CD4-positive, alpha-beta T cell treated with Interferon gamma for 1 hour (primary cell): ENCODE measurements at places on chromosomes 13 and 19.

GRCh38 chr13:78764665-78765064, 105.7 kb upstream of the OBI1 start:
- DNase-seq: no peak

DNA sequence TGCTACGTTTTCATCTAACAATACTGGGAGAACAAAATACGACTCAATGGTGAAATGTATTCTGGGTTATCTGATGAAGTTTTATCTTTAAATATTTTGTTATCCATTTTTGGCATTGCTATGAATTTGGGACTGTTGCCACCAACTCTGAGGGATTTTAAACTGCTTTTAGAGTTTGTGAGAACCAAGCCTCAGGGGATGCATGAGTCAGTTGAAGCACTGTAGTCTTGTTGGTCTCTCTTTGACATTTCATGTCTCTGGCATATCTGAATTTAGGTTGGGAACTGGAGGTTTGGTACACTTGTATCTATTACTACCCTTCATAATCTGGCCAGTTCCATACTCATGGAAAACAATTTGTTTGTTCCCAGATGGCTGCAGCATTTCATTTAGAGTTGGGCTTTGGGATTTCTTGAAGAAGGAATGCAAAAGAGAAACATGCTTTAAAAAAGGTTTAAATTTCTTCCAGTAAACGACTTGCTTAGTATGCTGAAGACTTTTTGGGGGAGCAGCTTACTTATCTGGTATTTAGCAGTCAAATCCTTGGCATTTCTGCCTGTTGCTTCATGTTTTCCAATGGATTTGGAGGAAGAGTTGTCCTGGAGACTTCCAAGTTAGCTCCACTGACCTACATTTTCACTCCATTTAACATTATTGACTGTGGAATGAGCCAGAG, 28.9 kb downstream of the ARHGEF7 start:
- no peak for DNase-seq

DNA sequence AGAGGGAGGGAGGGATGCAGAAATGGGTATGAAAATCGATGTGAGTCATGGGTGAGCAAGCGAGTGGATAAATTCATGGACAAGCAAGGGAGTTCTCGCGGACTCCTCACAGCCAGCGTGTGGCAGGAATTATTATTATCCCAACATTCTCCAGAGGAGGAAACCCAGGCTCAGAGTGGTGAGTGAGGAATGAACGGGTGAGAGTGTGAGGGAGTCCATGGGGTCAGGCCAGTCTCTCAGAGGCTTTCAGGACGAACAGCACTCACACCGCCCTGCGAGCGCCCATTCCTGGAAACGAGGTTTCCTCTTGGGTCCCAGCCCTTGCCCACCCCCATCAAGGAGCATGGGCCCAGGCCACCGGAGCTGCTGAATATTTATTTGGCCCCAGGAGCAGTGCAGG, 6.3 kb upstream of the DNAAF3 start:
- DNase-seq: no peak

- no peak for DNase-seq
Measured at GRCh38 chr13:28657784-28658538, 969 bp upstream of the POMP start.

GRCh38 chr13:48804821-48805601, 151.3 kb downstream of the CYSLTR2 start:
- DNase-seq: no peak

DNA sequence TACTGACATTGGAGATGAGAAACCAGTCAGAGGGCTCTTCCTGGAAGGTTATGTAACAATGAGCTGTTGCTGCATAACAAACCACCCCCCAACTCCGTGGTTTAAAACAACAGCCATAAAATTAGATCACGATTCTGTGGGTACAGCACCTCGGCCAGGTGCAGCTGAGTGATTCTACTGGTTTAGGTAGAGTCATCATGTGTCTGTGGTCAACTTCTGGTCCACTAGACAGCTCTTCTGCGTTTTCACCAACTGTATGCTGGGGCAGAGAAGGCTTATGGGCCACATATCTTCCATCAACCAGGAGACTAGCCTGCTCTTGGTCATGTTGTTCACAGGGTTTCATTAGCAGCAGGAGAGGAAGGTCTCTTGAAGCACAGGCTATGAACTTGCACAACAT, 585.5 kb downstream of the KCTD12 start:
- DNase-seq: no peak

DNA sequence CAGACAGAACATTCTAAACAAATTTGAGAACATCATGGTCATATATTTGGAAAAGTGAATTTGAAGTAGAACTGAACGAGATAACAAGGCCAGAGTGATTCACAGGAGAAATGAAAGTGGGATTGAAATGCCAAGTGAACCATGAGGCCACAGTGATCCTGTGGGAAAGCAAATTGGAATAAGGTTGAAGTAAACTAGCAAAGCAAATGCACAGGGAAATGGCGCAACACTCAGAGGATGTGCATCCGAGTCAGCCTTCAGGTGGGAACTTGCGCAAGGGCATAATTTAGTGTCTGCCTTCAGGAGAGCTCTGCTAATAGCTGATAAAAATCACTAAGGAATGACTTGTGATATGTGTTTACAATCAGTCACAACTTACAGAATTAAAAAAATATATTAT, 696.6 kb downstream of the LIG4 start:
- no peak for DNase-seq

DNA sequence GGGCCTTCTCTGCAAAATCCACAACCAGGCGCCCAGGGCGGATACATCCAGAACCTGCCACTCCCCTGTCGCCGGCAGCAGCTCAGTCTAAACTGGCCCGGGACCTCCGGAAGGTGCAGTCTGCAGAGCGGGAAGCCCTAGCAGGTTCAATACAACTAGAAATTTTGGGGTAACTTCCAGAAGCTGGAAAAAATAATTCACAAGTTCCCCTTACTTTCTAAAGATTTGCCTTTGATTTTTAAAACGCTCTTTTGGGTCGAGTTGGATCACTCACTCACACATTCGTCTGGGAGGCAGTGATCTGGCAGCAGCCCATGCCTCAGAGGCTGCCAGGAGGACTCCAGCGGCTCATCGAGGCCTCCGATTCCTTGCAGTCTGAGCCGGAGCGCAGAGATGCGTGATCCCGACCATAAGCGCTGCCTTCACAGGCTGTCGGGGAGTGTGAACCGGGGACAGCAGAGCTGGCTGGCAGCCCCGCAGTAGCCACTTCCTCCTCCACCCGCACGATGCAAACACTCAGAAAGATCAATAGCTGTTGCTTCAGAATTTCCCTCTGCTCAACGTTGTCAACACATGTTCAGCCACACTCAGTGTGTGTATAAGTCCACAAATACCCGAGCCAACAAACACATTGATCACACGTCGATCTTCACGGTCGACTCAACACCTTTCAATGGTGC, 35.6 kb upstream of the ZNF507 start:
- DNase-seq: no peak

DNA sequence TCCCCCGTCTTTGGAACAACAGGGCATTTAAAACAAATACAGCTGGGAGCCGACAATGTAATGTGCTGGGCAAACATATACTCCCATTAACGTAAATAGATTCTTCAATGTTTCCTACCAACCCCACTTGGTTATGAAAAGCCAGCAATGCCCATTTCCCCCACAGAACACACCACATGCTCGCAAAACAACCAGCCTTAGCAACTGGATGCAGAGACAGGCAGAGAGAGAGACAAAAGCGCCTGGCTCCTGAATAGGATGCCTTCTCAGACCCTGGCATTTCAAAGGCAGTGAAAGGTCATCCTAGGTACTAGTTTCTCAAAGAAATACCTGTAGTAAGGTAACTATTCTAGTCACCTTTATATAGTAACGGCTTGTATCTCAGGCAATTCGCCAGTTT, 462.9 kb downstream of the ITGBL1 start:
- DNase-seq: no peak

- no peak for DNase-seq
Measured at GRCh38 chr19:35294328-35294727, 2.4 kb downstream of the MAG start.

GRCh38 chr13:24068472-24068871, 92.0 kb upstream of the SPATA13 start:
- no peak for DNase-seq

- DNase-seq: no peak
Measured at GRCh38 chr19:31485472-31485871, 136.2 kb upstream of the TSHZ3 start.

GRCh38 chr19:40251991-40252390, 25.5 kb upstream of the CCNP start:
- no peak for DNase-seq

- no peak for DNase-seq
Measured at GRCh38 chr19:8573316-8573715, 3.9 kb downstream of the MYO1F start.

DNA sequence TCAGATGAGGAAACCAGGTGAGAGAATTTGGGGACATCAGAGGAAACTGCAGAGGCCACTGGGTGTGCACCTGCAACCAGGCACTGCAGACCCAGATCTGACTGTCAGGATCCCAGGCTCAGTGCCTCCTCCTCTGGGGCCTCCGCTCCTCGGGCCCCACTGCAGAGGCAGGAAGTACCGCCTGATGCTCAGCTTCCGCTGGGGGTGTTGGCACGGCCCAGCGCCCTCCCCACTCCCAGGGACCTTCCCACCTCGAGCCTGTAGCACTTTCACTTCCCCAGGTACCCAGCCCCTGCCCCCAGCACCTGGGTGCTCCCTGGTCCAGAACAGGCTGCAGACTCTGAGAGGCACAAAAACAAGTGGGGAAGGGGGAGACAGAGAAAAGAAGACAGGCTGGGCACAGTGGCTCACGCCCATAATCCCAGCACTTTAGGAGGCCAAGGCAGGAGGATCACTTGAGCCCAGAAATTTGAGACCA, 1.4 kb upstream of the CD37 start:
- peak; percentile 84 for DNase-seq

DNA sequence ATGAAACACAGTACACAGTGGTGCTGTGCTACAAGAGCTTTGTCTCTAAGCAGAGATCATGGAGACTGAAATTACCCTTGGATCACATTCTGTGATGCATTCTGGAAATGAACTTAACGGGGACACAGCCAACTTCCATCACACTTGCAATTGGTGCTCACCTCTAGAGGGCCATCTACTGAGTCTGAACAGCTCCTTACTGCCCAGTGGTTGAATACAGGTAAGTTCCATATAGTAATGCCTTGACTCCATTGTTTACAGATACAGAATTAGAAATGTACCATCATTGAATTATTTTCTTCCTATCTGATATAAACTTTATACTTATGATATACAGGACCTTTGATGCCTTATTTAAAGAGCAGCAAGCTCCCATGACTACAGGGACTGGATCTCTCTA, 686.4 kb downstream of the PCDH9 start:
- DNase-seq: no peak

DNA sequence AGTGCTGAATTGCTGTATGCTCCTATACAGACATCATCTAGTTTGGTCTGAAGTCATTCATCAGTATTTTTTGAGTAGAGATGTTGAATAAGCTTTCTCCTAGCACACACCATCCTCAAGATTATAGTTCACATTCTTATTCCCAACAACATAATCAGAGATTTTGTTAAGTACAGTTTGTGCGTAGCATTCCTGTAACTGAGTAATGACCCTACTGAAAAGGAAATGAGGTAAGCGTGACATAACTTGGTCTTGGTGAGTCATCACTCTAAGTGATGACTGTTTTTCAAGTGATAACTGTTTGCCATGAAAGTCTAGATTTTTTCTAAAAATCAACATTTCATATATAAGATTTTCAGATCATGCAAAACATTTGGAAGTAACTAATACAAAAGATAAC, 18.5 kb upstream of the FAM216B start:
- DNase-seq: no peak

GRCh38 chr13:47019977-47020376, 123.1 kb upstream of the HTR2A start:
- no peak for DNase-seq

- DNase-seq: no peak
Measured at GRCh38 chr19:751501-752341, 809 bp downstream of the MISP start.

GRCh38 chr13:34162544-34162933, 344.6 kb downstream of the RFC3 start:
- no peak for DNase-seq

DNA sequence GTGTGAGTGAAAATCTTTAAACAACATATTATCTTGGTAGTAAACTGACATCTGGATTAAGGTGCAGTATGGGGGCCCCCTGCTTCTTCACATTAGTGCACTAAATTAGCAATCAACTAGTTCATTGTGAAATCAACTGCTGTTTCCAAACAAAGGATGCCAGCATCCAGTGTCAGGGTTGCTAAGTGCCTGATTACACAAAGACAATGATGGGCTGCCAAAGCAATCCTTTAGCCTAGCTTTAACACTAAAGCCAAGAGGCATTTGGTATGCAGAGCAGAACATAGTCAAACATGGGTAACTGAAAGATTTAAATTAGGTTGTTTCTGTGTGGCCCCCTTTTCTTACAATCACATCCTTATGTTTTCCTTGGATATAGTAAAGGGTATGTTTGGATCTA, 543.1 kb upstream of the SLITRK5 start:
- DNase-seq: no peak

GRCh38 chr19:53908106-53908934, 758 bp upstream of the CACNG7 start:
- DNase-seq: peak; percentile 38

GRCh38 chr19:35767288-35768081, 7.9 kb upstream of the ARHGAP33 start:
- no peak for DNase-seq

DNA sequence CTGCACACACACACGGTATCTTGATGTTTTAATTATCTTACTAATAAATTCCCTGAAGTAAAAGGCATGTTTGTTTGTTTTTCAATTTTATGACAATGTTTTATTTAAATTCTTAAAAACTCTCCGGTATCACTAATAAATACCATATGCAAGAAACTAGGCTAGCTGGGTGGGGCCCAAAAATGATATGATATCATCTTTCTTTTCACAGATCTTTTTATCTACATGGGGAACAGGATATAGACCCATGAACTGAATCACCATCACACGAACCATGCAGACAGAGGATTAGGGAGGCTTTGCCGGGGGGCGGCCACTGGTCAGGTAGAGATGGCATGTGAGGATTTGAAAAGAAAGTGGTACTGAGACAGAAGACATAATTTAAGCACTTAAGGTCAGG, 266.4 kb downstream of the ENOX1 start:
- DNase-seq: no peak

DNA sequence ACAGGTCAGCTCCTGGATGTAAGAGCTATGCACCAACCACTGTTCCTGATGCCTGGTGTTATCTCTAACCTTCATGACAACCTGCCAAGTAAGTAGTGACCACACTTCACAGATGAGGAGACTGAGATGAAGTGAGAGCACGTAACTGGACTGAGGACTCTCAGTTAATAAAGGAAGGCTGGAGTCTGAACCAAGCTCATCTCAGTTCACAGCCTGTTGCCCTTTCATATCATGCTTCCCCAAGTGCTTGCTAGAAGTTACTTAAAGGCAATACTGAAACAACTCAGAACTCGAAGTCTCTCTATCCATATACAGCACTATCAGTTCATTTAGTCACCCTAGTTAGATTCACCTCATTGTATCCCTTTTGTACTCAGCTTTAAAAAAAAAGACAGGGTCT, 119.7 kb downstream of the ABCC4 start:
- DNase-seq: no peak
